Upper lobe of left lung (tissue), 6 donors: ENCODE measurements at places on chromosomes 6 and 20. TPM values are rescaled to one million over a fixed set of nuclear protein-coding genes. Genes with fewer than 3 reads are reported as not detected.

- no peaks in the 10 kb centered on the region for H3K36me3 ChIP-seq
- H3K4me3 ChIP-seq = peak overlapping the region; percentile 17
- H3K27me3 ChIP-seq = no peaks in the 10 kb centered on the region
- peak; percentile 69 for DNase-seq
Measured at GRCh38 chr6:25027221-25027916, 91.6 kb upstream of the RIPOR2 start.

DNA sequence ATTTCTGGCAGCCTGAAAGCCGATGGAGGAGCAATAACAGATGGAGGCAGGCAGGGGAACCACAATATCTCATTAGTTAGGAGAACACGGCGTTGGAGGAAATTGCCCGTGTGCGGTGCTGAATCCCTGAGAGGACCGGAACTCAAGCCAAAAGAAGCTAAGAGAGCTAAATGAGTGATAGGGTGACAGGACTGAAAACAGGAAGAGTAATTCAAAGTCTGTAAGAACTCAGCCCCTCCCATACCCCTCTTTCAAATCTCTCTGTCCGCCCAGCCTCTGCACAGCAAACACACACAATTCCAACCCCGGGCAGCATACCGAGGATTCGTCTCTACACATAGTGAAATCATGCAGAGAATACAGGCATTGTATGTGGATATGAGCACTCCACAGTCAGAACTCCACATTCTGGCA lies 2.6 kb upstream of the IPCEF1 start:
- no peak overlapping the region for H3K27ac ChIP-seq
- DNase-seq = no peak
- H3K36me3 ChIP-seq = no peaks in the 10 kb centered on the region
- peak overlapping the region; percentile 10 for H3K4me3 ChIP-seq
- H3K27me3 ChIP-seq = no peaks in the 10 kb centered on the region

Gene HTR1E
- not detected for total RNA-seq

DNA sequence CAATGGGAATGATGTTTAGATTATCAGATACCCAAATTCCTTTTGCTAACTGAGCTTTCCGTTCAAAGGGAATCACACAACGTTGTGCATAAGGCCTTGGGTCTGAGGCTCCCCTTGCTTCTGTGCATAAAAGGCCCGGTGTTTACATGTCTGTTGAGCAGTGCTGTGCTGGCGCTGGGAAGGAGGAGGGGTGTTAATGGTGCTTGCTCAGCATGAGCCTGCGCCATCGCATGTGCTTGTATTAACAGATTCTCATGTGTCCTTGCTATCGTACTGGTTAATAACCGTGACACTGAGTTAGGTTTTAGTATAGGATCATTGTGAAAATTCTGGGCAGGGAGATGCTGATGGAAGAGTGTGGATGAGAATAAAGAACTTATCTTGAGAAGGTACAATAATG lies 62.3 kb upstream of the TRAF3IP2 start:
- DNase-seq = no peak
- no peaks in the 10 kb centered on the region for H3K27me3 ChIP-seq
- H3K27ac ChIP-seq = no peak overlapping the region

Gene OR12D3
- not detected for total RNA-seq

- H3K36me3 ChIP-seq = no peaks in the 10 kb centered on the region
- DNase-seq = no peak
- H3K27ac ChIP-seq = no peak overlapping the region
- H3K27me3 ChIP-seq = no peaks in the 10 kb centered on the region
- H3K4me1 ChIP-seq = peaks cover 4% of the 10 kb centered on the region
Measured at GRCh38 chr6:131023834-131024504, 39.1 kb downstream of the EPB41L2 start.

- peaks cover 2% of the 10 kb centered on the region for H3K36me3 ChIP-seq
- peak overlapping the region; percentile 93 for H3K27ac ChIP-seq
- H3K4me1 ChIP-seq = peaks cover 37% of the 10 kb centered on the region
- no peaks in the 10 kb centered on the region for H3K27me3 ChIP-seq
- peak overlapping the region; percentile 83 for H3K4me3 ChIP-seq
- peak; percentile 51 for DNase-seq
Measured at GRCh38 chr20:36573798-36574365, 485 bp downstream of the TGIF2 start.

GRCh38 chr6:161274488-161274858 lies 612 bp upstream of the AGPAT4 start:
- H3K27me3 ChIP-seq = no peaks in the 10 kb centered on the region
- DNase-seq = no peak
- peak overlapping the region; percentile 77 for H3K4me3 ChIP-seq
- H3K4me1 ChIP-seq = peaks cover 9% of the 10 kb centered on the region
- H3K27ac ChIP-seq = peak overlapping the region; percentile 80

Gene SERPINB1
- 59.2 TPM for total RNA-seq

- H3K4me1 ChIP-seq = peaks cover 3% of the 10 kb centered on the region
- H3K4me3 ChIP-seq = no peak overlapping the region
- H3K27ac ChIP-seq = no peak overlapping the region
Measured at GRCh38 chr6:39566456-39566855, 158.8 kb downstream of the KIF6 start.

DNA sequence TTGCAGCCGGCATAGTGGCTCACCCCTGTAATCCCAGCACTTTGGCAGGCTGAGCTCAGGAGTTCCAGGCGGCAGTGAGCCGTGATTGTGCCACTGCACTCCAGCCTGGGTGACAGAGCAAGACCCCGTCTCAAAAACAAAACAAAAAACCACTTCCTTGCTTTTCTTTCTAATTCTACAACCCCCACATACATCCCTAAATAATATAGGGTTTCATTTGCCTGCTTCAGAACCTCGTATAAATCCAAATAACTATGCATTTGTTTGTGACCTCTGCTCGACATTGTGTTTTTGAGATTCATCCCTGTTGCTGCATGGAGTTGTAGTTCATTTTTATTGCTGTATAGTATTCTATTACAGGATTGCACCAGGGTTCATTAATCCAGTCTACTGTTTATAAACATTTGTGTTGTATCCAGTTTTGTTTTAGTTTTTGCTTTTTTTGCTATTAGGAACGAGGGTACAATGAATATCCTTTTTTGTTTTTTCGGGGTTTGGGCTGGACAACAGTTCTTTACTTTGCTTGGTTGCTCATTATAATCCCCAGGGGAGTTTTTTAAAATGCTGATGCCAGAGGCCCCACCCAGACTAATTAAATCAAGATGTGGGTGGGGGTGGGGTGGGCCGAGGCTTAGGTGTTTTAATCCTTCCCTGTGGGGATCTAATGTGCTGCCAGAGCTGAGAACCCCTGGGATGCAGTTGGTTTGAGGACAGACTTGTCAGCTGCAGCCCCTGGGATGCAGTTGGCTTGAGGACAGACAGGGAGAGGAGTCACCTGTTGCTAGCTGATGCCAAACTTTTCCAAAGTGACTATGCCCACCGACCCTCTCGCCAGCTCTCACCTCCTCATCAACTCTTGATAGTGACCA lies 2.4 kb upstream of the SNAI1 start:
- no peak for DNase-seq
- peak overlapping the region; percentile 84 for H3K27ac ChIP-seq
- no peaks in the 10 kb centered on the region for H3K36me3 ChIP-seq

DNA sequence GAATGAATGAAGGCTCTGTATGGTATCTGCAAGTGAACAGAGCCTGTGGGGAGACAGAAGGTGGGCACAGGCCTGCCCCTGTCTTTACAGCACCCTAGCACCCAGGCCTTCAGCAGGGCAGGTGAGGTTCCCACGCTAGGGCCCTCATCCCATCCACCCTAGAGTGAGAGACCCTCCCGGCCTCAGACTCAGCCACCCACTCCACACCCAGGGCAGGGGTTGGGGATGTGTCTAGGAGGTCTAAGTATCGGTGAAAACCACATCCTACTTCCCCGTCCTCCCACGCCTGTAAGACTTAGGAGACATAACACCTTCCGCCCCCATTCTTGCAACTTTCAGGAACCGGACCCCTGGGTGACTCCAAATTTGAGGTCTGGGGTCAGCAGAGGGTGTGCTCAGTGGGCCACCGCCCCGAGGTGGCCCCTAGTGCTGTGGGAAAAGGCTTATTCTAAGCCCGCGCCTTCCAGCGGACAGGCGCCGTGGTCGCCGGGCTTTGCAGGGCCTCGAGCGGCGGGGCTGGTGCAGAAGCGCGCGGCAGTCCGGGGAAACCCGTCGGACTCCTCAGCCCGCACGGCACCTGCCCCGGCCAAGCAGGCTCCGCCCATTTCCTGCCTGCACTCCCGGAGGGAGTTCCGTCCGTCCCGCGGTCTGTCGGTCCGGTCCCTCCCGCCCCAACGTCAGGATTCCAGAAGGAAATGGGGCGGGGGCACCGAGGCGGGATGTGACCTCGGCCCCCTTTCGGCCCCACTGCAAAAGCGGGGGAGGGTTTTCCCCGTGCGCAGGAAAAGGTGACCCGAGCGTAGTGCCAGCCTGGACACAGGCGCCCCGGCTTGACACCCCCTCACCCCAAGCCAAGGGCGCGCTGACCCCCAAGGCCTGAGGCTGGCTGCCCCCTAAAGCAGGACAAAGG lies 868 bp downstream of the SAMD10 start:
- peak; percentile 93 for DNase-seq
- H3K36me3 ChIP-seq = no peaks in the 10 kb centered on the region
- H3K27me3 ChIP-seq = no peaks in the 10 kb centered on the region

DNA sequence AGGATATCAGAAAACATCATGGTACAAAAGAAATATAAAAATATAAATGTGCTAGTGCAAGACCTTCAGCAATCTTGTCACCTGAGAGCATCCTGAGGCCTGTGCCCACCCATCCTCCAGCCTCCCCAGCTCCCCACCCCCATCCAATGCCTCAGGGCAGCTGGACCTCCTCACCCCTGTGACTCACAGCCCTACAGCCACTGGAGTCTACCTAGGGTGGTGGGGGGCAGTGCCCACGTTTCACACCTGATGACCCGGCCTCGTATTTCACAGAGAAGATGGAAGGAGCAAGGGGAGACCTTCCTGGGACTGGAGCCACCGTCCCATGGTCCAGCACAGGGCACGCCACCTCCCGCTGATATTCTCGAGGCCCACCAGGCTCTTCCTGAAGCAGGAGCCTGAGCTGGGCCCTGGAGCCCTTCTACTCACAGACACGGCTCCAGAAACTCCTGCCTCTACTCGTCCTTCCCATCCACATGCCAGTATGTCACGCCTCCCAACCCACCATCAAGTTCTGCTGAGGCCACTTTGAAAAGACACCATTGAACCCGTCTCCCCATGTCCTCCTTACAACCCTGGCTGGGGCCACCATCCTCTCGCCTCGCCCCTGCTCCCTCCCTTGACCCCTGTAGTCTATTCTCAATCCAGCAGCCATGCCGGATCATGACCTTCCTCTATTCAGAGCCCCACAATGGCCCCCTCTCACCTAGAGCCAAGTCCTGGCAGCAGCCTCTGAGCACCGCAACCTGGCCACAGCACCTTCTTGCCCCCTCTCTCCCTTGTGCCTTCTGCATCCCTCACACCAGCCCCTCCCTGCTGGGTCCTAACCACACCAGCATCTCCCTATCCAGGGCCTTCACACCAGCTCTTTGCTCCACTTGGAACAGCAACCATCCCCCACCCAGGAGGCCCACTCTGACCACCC lies 13.3 kb downstream of the APMAP start:
- DNase-seq = no peak
- H3K27ac ChIP-seq = no peak overlapping the region
- peaks cover 18% of the 10 kb centered on the region for H3K36me3 ChIP-seq
- H3K27me3 ChIP-seq = no peaks in the 10 kb centered on the region

DNA sequence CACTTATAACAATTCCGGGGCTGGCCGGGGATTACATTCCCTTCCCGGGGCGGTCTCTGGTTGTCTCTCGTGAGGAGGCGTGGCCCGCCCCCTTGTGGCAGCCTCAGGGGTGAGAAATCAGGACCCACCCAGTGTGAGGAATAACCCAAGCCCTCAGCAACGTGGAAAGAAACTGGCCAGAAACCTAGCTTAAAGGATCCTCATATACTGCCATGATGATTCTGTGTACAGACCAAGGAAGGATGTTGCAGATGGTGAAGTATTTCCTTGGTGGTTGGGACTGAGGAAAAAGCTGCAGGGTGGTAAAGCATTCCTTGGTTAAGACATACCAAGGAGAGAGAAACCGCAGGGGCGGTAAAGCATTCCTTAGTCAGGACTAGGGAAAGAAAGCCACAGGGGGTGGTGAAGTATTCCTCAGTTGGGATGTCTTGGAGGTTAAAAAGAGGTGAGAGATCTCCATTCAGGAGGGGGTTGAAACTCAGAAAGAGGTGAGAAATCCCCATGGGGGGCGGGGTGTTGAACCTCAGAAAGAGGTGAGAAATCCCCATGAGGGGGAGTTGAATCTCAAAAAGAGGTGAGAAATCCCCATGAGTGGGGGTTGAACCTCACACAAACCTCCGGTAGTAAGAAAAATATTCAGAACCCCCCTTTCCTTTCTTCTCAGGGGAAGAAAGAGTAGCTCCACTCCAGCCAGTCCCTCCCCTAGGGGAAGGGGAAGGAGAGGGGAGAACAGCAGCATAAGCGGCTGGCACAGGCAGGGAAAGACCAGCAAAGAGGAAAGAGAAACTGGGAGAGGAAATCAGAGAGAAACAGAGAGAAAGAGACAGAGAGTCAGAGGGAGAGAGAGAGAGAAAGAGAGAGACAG lies 238.1 kb downstream of the RNGTT start:
- H3K36me3 ChIP-seq = no peaks in the 10 kb centered on the region
- H3K4me1 ChIP-seq = no peaks in the 10 kb centered on the region
- H3K4me3 ChIP-seq = no peak overlapping the region

Gene SPEF1
- 5.5 TPM for total RNA-seq

GRCh38 chr6:157107915-157108651 lies 215.2 kb downstream of the TMEM242 start:
- no peak overlapping the region for H3K4me3 ChIP-seq
- no peak for DNase-seq

Gene PCK1
- not detected for total RNA-seq

Gene FHL5
- total RNA-seq = 14.1 TPM

Gene BYSL
- total RNA-seq = 17.5 TPM

DNA sequence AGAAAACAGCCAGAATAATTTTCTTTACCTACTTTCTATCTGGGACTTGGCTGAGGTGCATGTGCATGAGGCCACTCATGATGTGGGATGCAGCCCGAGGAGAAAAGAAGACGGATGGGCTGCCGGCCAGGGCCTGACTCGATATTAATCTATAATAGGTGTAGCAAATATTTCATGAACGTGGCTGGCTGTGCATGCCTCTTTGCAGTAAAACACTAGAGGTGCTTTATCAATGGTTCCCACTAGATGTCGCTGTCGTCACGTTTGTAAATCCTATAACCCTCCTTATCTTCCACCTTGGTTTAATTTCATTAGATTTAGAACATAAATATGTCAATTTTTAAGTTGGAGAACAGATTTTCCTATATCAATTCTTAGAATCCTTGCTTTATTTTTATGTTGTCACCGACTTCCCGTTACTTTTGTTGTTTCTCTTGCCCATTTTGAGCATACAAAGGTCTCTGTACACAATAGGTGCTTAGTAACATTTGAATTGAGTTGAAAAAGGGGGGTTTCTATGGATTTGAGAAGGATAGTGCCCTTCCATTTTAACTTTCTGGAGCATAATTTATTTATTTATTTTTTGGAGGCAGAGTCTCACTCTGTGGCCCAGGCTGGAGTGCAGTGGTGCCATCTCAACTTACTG lies 19.6 kb upstream of the FERMT1 start:
- no peaks in the 10 kb centered on the region for H3K4me1 ChIP-seq
- no peaks in the 10 kb centered on the region for H3K36me3 ChIP-seq
- no peak for DNase-seq
